ENCODE measurements at places on chromosomes 3 and 15.

GRCh38 chr15:79101866-79102581, 11.4 kb upstream of the RASGRF1 start:
- no peak for DNase-seq

DNA sequence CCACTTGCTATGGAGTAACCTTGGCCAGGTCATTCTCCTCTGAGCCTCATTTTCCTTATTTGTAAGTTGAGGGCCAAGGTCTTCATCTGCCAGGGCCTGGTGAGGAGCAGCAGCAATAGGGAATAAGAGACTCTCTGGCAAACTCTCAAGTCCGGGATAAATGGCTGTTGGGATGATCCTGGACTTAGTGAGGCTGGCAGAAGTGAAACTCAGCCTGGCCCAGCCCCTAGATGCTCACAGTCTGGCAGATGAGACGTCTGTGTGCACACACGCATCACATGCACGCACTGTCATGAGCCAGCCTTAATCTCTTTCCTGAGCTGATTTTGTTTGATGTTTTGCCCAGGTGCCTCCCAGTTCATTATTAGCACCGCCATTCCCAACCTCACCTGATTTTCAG, 26.8 kb downstream of the SLC6A6 start:
- DNase-seq, result no peak

- DNase-seq, result no peak
Observed at GRCh38 chr3:106827515-106828213, 549.6 kb upstream of the CCDC54 start.

- no peak for DNase-seq
Observed at GRCh38 chr3:30400926-30401325, 205.5 kb upstream of the TGFBR2 start.

DNA sequence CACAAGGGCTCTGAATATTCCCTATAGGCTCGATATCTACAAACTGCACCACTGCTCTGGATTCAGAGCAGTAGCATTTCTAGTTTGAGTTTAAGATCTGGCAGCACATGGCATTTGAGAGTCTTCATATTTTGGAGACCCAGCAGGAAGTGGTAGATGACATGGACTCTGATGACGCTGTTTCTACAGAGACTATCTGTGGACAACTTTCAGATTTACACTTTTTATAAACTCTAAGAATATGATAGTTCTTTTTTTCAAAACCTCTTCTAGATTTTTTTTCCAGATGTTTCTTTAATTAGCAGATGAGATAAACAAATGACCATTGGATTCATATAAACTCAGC, 35.8 kb downstream of the ARMC8 start:
- DNase-seq, result peak; percentile 20

All from activated CD4-positive, alpha-beta T cell treated with anti-CD3 and anti-CD28 coated beads, Interleukin-2, amount 50 U/mL, for 16 hours (primary cell).